ENCODE measurements at places on chromosomes 5 and 9.

DNA sequence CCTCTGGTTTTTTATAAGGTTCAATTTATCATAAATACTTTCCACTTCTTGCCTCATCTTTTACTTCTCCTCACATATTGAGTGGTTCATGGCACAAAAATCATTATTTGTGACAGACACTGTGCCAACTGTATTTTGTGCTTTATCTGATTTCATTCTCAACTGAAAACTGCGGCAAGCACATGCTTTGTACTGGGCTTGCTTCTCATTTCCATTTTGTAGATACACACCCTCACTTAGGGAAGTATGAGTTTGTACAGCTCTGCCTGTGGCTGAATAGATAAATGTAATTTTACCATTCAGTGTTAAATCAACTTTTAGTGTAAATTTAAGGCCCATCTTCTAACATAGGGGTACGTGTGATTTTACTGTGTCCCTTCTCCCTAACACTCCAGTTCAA, 83.6 kb downstream of the ANXA2R start:
- peaks cover 5% of the 10 kb centered on the region for H3K27me3 ChIP-seq
- H3K4me1 ChIP-seq, result peaks cover 11% of the 10 kb centered on the region
- no peak overlapping the region for H3K27ac ChIP-seq
- H3K4me3 ChIP-seq, result no peak overlapping the region
- peaks cover 24% of the 10 kb centered on the region for H3K36me3 ChIP-seq

GRCh38 chr5:101482931-101483330, 579.8 kb upstream of the ST8SIA4 start:
- no peak for DNase-seq
- no peaks in the 10 kb centered on the region for H3K36me3 ChIP-seq
- no peak overlapping the region for H3K4me3 ChIP-seq
- no peaks in the 10 kb centered on the region for H3K4me1 ChIP-seq
- no peak overlapping the region for H3K27ac ChIP-seq

- no peak overlapping the region for H3K4me3 ChIP-seq
- H3K27ac ChIP-seq, result no peak overlapping the region
- no peak for DNase-seq
- no peaks in the 10 kb centered on the region for H3K36me3 ChIP-seq
- H3K27me3 ChIP-seq, result peaks cover 13% of the 10 kb centered on the region
Measured at GRCh38 chr5:150659360-150660107, 1.5 kb upstream of the MYOZ3 start.

GRCh38 chr9:124487260-124488182, 19.7 kb downstream of the NR5A1 start:
- no peak for DNase-seq
- H3K4me1 ChIP-seq, result no peaks in the 10 kb centered on the region
- no peak overlapping the region for H3K27ac ChIP-seq
- no peak overlapping the region for H3K4me3 ChIP-seq
- no peaks in the 10 kb centered on the region for H3K27me3 ChIP-seq

- no peak overlapping the region for H3K4me3 ChIP-seq
- DNase-seq, result no peak
- H3K27me3 ChIP-seq, result no peaks in the 10 kb centered on the region
- H3K36me3 ChIP-seq, result no peaks in the 10 kb centered on the region
Measured at GRCh38 chr9:87655731-87656130, 70.2 kb upstream of the CTSL start.

GRCh38 chr9:123411636-123412035, 55.6 kb downstream of the CRB2 start:
- H3K36me3 ChIP-seq, result no peaks in the 10 kb centered on the region
- DNase-seq, result no peak
- no peaks in the 10 kb centered on the region for H3K4me1 ChIP-seq
- H3K27me3 ChIP-seq, result no peaks in the 10 kb centered on the region
- no peak overlapping the region for H3K4me3 ChIP-seq

DNA sequence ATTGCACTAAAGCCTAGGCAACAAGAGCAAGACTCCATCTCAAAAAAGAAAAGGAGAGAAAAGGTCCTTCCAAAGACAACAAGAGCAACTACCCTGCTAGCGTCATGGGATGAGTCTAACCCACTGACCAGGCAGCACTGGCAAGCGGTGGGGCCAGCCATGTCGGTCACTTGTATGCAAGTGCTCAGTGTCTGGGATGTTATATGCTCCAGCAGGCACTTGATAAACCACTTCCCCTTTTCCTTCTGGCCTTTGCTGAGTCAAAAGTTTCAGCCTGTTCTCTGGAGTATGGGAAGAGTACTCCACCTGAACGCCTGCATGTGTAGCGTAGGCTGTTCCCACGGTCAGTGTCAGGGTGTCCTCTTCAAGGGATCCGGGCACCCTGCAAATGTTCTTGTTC, 9.2 kb upstream of the MXD3 start:
- no peak for DNase-seq
- H3K36me3 ChIP-seq, result peaks cover 37% of the 10 kb centered on the region
- no peak overlapping the region for H3K4me3 ChIP-seq
- H3K4me1 ChIP-seq, result peaks cover 33% of the 10 kb centered on the region

DNA sequence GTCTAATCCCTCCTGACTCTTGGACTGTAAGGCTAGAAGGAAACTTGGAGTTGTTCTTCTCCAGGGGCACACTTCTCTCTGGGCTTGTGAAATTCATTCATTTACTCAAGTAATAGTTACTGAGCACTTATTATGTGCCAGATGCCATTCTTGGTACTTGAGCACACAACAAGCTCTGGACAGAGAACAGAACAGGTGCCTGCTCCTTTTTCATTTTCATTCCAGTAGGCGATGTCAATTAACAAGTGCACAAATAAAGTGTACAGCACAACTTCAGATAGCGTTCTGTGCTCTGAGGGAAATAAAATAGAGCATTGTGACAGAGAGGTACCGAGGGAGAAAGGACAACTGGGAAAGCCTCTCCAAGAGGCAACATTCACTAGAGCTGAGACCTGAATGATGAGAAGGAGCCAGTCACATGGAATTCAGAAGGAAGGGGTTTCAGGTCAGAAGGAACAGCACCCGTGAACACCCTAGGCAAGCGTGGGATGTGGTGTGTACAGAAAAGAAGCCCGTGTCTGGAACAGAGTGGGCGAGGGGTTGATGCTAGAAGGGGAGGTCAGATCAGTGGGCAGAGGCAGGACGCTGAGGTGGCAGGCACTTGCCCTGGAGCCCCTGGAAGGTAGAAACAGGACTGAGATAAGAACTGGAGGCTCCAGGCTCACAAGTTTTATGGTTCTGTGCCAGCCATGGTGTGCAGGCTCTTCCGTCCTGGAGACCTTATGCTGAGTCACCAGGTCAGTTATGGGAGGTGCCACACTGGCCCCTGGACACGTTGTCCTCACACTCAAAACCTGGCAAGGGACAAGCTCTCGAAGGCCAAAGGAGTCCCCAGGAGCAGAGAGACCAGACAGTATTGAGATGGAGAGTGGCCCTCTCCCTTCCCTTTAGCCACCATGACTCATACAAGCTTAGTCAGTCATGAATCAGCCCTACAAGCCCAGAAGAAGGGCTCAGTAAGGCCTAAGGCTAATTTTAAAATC, 7.2 kb upstream of the ABLIM3 start:
- H3K27ac ChIP-seq, result no peak overlapping the region
- H3K36me3 ChIP-seq, result no peaks in the 10 kb centered on the region
- H3K27me3 ChIP-seq, result peaks cover 20% of the 10 kb centered on the region
- H3K4me3 ChIP-seq, result no peak overlapping the region
- no peaks in the 10 kb centered on the region for H3K4me1 ChIP-seq

DNA sequence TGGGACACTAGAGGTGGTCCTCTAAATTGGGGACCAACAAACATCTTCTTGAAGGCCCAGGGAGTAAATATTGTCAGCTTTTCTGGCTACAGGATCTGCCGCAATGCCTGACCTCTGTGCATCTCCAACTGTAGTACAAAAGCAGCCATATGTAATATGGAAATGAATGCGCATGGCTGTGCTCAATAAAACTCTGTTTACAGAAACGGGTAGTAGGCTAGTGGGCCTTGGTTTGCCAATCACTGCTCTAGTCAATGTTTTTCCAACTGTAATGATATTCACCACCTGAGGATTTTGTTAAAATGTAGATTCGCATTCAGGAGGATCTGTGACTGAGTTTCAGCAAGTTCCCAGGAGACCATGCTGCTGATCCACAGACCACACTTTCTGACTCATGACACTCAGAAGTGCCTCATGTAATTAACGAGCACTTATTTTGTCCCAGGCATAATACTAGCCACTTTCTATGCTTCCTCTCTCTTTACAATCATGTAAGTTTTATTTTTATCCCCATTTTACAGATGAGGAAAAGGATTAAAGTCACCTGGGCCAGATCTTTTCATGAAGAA, 96.9 kb downstream of the MED27 start:
- H3K4me1 ChIP-seq, result peaks cover 2% of the 10 kb centered on the region
- H3K4me3 ChIP-seq, result no peak overlapping the region
- H3K27ac ChIP-seq, result no peak overlapping the region
- no peaks in the 10 kb centered on the region for H3K36me3 ChIP-seq
- no peaks in the 10 kb centered on the region for H3K27me3 ChIP-seq

- H3K36me3 ChIP-seq, result no peaks in the 10 kb centered on the region
- no peaks in the 10 kb centered on the region for H3K27me3 ChIP-seq
- DNase-seq, result no peak
- H3K27ac ChIP-seq, result no peak overlapping the region
Measured at GRCh38 chr5:83035373-83036100, 41.7 kb downstream of the TMEM167A start.

- peaks cover 11% of the 10 kb centered on the region for H3K4me1 ChIP-seq
- no peak overlapping the region for H3K27ac ChIP-seq
- no peak for DNase-seq
- peaks cover 24% of the 10 kb centered on the region for H3K27me3 ChIP-seq
- H3K36me3 ChIP-seq, result peaks cover 19% of the 10 kb centered on the region
Measured at GRCh38 chr5:52995095-52995494, 5.9 kb downstream of the ITGA2 start.

GRCh38 chr9:83794051-83794450, 23.5 kb downstream of the GKAP1 start:
- H3K4me3 ChIP-seq, result no peak overlapping the region
- no peak overlapping the region for H3K27ac ChIP-seq
- no peaks in the 10 kb centered on the region for H3K27me3 ChIP-seq
- H3K4me1 ChIP-seq, result peaks cover 3% of the 10 kb centered on the region

DNA sequence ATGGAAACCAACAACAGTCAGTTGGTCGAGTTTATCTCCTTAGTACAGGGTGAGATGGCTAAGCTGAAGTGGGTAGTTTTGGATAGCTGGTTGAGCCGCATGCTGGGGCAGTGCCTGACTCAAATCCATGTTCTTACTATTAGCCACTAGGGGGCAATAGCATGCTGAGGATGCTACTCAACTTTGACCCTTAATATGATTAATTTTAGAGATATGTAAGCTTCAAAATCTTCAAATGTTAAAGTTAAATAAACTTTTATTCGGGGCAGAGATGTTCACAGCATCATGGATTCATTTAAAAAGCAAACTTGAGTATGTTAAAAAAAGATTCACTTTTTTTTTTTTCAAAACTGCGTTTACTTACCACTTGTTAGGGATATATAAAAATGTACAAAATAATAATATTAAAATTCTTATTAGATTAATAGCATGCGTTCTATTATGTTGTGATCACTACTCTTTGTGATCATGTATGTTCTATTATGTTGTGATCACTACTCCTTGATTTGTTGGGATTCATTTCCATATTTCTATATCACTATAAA, 57.0 kb downstream of the C9orf153 start:
- H3K4me3 ChIP-seq, result no peak overlapping the region
- H3K27ac ChIP-seq, result no peak overlapping the region
- H3K36me3 ChIP-seq, result no peaks in the 10 kb centered on the region
- peaks cover 4% of the 10 kb centered on the region for H3K4me1 ChIP-seq
- H3K27me3 ChIP-seq, result peaks cover 3% of the 10 kb centered on the region
- no peak for DNase-seq

- no peak overlapping the region for H3K4me3 ChIP-seq
- H3K27ac ChIP-seq, result no peak overlapping the region
- DNase-seq, result no peak
- no peaks in the 10 kb centered on the region for H3K4me1 ChIP-seq
Measured at GRCh38 chr5:155746367-155747038, 580.5 kb upstream of the SGCD start.

- H3K27ac ChIP-seq, result no peak overlapping the region
- H3K4me3 ChIP-seq, result no peak overlapping the region
- H3K27me3 ChIP-seq, result peaks cover 3% of the 10 kb centered on the region
- no peaks in the 10 kb centered on the region for H3K36me3 ChIP-seq
- no peak for DNase-seq
Measured at GRCh38 chr9:121721770-121722169, 70.3 kb downstream of the DAB2IP start.

- no peak overlapping the region for H3K4me3 ChIP-seq
- H3K27ac ChIP-seq, result no peak overlapping the region
- H3K36me3 ChIP-seq, result no peaks in the 10 kb centered on the region
- H3K4me1 ChIP-seq, result no peaks in the 10 kb centered on the region
Measured at GRCh38 chr5:179187229-179187678, 127.1 kb downstream of the ZNF354C start.
